CD4-positive, alpha-beta T cell treated with Interferon gamma for 1 hour (primary cell): ENCODE measurements at places on chromosomes 13 and 19.
A peak's percentile ranks its signal among the peaks of the same experiment; 100 is the strongest.

DNA sequence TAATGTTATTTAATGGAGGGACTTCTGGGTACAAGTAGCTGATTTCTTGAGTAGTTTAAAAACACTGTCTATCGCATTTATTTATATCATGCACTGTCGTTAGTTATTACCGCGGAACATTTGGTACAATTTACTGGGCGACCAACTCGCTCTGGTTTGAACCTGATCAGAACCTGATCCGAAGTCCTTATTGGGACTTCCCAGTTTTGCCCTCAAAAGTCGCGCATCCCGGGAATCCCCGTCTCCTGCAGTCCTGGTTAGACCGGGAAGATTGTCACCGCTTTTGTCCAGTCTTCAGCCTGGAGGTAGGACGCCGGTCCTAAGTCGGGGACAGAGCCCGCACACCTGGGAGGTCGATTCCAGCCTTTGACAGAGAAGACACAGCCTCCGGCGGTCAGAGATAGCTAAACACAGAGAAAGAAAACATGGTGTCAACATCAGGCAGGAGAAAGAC lies 694 bp downstream of the CLN5 start:
- no peak for DNase-seq

DNA sequence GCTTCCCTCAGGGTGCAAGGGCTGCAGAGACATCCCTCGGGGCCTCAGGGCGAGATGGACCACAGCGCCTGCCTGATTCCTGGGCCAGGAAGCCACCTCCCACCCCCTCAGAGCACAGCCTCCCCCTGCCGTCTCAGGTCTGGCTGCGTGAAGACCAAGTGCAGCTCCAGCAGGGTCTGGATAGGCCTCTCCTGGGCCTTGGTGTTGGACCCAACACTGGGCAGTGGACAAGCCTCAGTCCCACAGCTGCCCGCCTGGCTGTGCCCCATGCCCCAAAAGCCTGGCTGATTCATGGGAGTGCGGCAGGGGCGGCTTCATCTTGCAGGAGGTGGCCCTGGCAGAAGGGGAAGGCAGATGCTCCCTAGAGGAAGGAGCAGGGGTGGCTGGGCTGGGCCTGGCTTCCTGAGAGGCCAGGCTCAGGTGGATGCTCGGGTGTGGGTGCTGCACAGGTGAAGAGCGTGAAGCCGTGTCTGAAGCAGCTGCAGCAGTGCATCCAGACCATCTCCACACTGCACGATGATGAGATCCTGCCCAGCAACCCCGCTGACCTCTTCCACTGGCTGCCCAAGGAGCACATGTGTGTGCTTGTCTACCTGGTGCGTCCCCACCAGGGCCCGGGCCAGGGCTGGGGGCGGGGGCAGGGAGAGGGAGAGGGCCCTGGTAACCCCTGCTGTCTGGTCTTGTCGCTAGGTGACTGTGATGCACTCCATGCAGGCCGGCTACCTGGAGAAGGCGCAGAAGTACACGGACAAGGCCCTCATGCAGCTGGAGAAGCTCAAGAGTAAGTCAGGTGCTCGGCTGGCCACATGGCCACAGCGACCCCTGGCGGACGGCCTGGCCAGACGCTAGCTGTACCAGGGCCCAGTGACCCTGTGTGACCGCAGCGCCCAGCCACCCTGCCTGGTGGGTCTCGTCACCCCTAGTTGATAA lies 21.7 kb downstream of the MAU2 start:
- no peak for DNase-seq

- DNase-seq: no peak
Observed at GRCh38 chr19:54107876-54108490, 5.3 kb downstream of the NDUFA3 start.

DNA sequence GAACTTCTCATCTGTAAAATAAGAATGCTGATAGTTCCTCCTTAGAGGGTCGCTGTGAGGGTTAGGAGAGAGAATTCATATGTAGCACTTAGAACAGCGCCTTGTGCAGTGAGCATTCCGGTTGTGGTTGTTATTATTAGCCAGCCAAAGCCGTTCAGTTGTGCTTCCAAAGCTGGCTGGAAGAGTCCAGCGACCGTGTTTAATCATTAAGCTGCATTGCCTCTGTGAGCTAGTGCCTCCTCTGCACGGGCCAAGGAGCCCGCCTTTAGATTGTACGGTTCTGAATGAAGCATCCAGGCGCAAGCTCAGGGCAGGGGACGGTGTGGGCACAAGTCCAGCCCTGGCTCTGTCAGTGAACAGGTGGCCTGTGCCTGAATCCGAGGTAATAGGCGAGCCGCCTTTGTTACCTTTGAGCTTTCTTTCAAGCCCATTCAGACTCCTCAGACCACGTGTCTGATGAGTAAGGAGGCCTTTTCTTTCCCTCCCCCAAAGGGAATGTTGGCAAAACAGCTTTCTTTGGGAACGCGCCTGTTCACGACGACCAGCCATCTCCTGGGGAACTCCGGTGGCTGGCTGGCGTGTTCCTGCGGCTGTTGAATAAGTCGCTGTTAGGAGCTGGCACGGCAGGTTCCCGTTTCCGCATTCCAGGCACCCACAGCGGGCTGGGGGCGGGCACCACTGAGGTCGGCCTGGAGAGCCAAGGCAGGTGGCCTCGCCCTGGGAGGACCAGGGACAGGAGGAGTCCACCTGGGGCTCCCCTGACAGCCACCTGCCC lies 25.1 kb downstream of the SIPA1L3 start:
- DNase-seq: peak; percentile 24

- DNase-seq: no peak
Observed at GRCh38 chr19:29804493-29804892, 7.3 kb upstream of the CCNE1 start.

DNA sequence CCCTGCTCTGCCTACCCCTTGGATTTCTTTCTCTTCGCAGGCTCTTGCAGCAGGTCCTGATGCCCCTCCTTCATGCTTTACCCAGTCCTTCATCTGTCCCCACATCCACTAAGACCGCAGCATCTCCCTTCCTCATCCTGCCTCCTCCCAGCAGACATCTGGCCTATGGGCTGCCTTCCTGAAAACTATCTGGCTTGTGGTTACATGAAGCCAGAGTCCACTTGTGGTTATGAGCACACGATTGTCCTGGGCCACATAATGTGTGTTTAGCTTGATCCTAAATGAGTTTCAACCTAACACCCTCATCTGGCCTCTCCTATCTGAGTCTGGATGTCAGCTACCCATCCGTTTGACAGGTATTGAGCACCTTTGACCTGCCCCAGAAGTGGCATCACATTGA lies 5.5 kb upstream of the ZNF175 start:
- DNase-seq: no peak

- DNase-seq: no peak
Observed at GRCh38 chr13:45595965-45596364, 19.6 kb downstream of the ERICH6B start.

DNA sequence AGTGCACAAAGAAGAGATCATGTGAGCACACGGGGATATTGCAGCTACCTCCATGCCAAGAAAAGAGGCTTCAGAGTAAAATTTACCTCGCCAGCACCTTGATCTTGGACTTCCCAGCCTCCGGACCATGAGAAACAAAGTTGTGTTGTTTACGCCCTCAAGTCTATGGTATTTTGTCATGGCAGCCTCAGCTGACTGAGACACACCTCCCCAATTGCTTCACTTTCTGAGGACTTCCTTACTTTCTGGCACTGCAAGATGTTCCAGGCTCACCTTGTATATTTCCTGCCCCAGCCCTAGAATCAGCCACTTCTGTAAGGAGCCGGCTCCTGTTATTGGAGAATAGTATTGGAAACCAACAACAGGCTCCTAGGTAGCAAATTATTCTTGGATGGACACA lies 6.6 kb upstream of the CEBPG start:
- no peak for DNase-seq

DNA sequence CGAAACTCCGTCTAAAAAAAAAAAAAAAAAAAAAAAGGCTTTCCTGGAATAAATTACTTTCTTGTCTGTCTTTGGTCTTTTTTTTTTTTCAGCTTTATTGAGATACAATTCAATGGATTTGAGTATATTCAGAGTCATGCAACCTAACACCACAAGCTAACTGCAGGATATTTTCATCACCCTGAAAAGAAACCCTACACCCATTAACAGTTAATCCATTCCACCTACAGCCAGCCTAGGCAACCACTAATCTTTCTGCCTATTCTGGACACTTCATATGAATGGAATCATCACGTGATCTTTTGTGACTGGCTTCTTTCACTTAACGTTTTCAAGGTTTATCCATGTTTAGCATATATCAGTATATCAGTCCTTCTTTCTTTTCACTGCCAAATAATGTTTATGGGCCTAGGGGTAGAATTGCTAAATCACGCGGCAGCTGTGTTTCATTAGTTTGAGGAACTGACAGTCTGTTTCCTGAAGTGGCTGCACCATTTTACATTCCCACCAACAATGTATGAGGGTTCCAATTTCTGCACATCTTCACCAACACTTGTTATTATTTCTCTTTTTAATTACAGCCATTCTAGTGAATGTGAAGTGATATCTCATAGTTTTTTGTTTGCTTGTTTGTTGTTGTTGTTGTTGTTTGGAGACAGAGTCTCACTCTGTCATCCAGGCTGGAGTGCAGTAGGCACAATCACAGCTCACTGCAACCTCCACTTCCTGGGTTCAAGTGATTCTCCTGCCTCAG lies 19.9 kb downstream of the LRFN3 start:
- DNase-seq: no peak

DNA sequence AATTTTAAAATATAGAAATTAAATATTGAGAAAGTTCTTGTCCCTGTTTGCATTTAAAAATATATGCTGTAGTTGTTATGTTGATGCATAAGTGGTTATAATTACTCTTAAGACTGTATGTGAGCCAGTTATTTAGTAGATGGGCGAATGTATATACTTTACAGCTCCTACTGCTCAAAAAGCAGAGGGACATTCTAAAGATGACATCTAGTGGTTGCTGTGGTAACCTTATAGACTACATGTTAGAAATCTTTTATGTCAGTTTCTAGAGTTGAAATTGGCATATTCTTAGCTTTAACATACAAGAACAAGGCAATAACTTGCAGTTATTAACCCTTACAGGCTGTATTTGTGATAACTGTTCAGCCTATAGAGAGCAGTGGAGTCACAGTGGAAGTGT lies 160.5 kb downstream of the OLFM4 start:
- no peak for DNase-seq

DNA sequence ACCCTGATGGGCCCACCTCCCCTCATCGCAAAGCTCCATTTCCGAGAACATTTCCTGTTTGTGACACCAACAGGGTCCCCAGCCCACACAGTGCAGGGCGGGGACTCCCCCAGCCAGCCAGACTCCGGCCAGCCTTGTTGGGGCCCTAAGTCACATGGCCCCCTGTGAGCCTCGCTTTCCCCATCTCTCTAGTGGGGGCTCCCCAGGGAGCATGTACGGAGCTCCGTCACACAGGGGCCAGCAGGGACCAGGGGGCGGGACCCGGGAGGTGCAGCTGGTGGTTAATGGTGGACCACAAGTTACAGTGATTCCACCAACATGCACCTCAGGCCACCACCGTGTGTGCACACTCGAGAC lies 1.7 kb downstream of the TBXA2R start:
- peak; percentile 27 for DNase-seq

GRCh38 chr19:595326-596262 lies 5.9 kb downstream of the HCN2 start:
- no peak for DNase-seq

DNA sequence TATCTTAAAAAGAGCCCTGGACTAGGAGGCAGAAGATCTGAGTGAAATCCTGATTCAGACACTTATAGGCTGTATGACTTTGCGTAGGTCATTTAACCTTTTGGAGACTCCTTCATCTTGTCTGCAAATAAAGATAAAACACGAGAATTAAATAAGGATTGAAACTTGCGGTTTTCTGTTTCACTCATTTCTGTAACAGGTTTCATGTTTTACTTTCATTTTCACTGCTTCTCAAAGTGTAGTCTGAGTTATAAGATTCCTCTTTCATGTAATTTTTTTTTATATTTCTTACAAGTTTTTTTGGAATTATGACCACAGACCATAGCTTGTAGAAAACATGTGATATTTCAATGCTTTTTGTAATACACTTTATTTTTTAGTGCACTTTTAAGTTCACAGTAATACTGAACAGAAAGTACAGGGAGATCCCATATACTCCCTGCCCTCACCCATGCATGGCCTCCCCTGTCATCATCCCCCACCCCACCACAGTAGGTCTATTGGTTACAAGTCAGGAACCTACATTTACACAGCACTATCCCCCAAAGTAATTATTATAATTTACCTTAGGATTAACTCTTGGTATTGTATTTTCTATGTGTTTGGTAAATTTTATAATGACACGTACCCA lies 174.6 kb downstream of the ITGBL1 start:
- DNase-seq: no peak

- DNase-seq: no peak
Observed at GRCh38 chr19:3031607-3031867, 2.5 kb upstream of the TLE2 start.

GRCh38 chr19:41694831-41695635 lies 7.0 kb upstream of the CEACAM7 start:
- no peak for DNase-seq

- no peak for DNase-seq
Observed at GRCh38 chr19:7564866-7565265, 29.3 kb downstream of the PNPLA6 start.

- no peak for DNase-seq
Observed at GRCh38 chr19:47626238-47626637, 17.3 kb downstream of the BICRA start.

DNA sequence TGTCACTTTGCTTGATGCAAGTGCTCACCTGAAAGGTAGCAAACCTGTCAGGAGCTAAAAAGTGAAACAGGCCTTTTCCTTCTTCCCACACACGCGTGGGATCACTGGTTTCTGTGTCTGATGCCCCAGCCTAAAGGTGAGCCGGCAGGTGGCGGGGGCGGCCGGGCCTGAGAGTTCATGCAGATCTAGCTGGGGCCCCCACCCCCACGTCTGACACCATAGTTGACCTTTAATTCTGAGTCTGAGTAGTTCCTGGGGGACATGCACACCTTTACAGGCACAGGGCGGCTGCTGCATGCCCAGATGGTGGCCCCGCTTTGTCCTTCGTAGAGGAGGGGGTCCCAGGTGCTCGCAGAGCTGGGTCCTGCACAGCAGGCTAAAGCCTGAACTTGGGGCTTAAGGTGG lies 345.3 kb downstream of the TEX29 start:
- no peak for DNase-seq

DNA sequence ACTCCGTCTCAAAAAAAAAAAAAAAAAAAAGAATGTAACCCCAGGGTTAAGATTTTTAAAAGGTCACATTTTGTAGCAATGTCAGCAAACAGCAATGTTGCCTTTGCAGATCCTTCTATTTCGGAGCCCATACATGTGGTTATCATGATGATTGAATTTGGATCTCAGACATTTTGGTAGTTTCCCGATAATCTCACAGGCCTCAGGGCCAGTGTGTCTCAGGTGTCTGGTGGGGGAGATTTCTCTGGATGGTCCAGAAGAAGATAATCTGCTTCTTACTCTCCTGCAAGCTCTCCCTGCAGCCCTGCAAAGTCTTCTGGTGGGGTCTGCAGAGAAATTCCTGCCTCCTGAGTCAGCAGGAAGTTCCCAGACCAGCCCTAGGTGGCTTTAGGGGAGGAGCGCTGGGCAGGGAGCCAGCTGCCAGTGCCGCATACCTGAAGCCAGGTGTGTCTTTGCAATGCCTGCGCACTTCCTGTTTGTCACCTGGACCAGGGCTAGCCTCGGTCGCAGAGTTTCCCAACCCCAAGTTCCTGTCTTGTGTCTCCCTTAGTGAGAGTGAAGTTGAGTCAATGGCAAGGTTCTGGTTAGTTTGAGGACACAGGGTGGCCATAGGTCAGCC lies 1.4 kb downstream of the SH2D3A start:
- DNase-seq: no peak
